Adipose tissue (tissue), 3 donors: ENCODE measurements at places on chromosomes 6 and 20. TPM values are rescaled to one million over a fixed set of nuclear protein-coding genes. Genes with fewer than 3 reads are reported as not detected.

Gene GUCA1A
- not detected for polyA plus RNA-seq

Gene CTCFL
- not detected for polyA plus RNA-seq

Gene TEAD3
- 16.0 TPM for polyA plus RNA-seq

Gene GPRC6A
- polyA plus RNA-seq: not detected

Gene PDE7B
- polyA plus RNA-seq: 2.6 TPM

Gene ELOVL2
- polyA plus RNA-seq: 1.4 TPM

Gene RBBP8NL
- polyA plus RNA-seq: 0.09 TPM
